ENCODE measurements at places on chromosomes 1 and 21.
A peak's percentile ranks its signal among the peaks of the same experiment; 100 is the strongest.

- DNase-seq: no peak
Measured at GRCh38 chr1:150944856-150945255, 18.7 kb downstream of the SETDB1 start.

GRCh38 chr1:29756901-29757725, 520.8 kb downstream of the PTPRU start:
- no peak for DNase-seq

- no peak for DNase-seq
Measured at GRCh38 chr1:87598429-87598828, 269.7 kb downstream of the LMO4 start.

DNA sequence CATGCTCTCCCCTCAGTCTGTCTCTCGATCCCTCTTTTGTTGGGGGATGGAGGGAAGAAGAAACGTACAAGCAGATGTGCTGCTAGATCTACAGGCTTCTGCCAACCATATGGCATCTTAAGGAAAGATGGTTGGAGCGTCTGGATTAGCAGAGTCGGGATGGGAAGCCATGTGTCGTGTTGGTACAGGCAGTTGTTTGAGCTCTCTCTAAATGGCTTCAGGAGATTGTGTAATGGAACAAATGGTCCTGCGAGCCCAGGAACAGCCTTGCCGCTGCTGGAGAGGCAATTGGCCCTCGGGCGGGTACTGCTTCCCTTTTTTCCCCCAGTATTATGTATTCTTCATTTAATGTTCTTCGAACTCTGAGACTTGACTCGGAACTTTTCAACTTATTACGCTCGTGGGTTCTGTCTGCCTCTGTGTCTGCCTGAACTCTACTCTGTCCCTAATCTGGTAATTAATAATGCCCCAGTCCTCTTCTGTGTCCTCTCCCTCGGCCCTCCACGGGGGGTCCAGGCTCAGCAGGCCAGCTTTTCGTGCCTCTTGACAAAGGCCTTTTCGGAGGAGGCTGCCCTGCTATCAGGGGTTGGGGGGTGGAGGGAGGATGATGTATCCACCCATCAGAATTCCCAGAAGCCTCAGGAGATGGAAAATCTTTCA, 215.3 kb downstream of the SDCCAG8 start:
- no peak for DNase-seq

DNA sequence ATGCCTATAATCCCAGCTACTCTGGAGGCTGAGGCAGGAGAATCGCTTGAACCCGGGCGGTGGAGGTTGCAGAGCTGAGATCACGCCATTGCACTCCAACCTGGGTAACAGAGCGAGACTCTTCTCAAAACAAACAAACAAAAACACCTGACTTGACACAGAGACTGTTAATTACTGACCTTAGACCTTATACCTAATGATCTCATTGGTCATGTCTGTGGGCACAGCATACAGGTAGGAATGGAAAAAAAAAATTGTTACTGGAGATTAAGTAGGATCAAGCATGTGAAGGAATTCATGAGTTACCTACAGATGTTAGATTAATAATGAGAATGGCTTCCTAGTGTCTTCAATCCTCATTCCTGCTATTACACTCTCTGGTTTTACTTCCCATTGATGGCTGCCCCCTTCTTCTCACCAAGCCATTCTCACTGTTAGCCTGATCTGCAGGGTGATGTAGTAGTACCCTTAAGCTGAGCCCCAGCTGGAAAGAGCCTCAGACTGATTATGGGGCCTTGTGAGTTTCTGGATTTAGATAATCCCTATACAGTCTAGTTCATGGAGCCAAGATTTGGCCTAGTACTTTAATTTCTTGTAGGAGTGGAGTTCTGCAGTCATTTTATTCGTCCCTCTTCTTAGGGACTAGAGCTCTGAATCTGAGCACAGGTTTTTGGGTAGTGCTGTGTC, 8.8 kb downstream of the TBCE start:
- no peak for DNase-seq

GRCh38 chr1:7743346-7743745, 27.8 kb upstream of the VAMP3 start:
- no peak for DNase-seq

- DNase-seq: no peak
Measured at GRCh38 chr21:41240040-41240439, 72.1 kb downstream of the BACE2 start.

DNA sequence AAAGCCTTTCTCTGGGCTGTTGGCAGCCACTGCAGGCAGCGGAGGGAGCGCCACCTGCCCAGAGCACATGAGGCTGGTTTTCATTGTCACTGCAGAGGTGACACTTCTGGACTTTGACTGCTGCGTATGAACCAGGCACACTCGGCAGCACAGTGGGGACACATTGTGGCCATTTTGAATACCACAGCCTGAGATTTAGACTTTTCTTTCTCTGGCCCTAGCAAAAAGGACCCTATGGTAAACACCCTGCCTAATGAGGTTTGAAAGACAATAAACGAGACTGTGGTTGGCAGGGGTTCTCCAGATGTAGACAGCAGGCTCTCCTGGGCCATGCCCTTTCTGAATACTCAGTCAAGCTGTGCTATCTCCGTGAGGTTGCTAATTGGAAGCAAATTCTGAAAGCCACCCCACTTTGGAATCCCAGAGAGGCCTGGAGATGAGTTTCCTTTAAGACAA, 12.0 kb upstream of the KCNE2 start:
- peak; percentile 23 for DNase-seq

- peak; percentile 24 for DNase-seq
Measured at GRCh38 chr1:63732666-63733065, 41.2 kb upstream of the ROR1 start.

GRCh38 chr1:40781608-40781971, 2.0 kb upstream of the KCNQ4 start:
- DNase-seq: no peak

DNA sequence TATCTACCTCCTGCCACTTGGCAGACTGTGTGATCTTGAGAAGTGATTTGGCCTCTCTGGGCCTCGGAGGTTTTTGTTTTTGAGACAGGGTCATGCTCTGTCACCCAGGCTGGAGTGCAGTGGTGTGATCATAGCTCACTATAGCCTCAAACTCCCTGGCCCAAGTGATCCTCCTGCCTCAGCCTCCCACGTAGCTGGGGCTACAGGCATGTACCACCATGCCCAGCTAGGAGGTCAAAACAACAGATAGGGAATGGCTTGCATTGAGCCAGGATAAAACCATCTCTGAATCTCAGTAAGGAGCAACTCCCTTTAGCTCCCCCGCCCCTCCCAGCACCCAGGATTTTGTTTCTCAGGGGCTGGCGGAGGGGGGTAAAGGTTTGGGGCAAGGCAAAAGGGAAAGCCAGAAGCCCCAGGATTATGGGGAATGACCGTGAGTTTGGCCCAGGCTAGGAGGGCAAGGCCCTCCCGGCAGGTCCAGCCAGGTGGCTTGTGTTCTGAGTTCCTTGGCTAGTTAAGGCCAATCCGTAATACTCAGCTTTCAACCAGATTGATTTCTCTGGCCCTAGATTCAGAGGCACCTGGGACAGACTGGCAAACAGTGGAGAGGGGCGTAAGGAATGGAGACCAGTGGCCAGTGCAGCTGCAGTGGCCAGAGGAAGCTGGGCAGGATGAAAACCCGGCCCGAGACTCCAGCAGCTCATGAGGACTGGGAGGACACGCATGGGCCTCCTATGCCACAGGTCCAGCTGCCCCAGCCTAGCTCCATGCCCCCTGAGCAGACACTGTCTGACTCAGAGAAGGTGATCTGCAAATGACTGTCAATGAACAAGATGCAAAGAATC, 130.1 kb downstream of the DMRTB1 start:
- DNase-seq: peak; percentile 11

- no peak for DNase-seq
Measured at GRCh38 chr21:45632160-45632559, 11.4 kb upstream of the PCBP3 start.

DNA sequence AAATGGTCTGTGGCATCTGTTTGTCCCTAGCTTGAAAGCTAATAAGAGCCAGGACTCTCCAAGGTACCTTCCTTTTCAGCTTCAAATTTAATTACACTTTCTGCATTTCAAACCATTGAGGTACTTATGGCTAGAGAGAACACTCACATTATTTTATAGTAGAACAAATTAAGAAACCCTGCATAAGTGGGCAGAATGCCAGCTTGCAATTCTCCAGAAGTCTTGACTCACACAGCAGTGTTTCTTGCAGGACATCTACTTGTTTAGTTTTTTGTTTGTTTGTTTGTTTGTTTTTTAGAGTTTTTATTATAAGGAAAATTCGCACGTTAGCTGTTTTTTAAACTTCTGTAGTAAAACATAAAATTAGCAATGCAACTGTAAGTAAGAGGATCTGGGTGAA, 397.2 kb downstream of the NEGR1 start:
- DNase-seq: no peak

DNA sequence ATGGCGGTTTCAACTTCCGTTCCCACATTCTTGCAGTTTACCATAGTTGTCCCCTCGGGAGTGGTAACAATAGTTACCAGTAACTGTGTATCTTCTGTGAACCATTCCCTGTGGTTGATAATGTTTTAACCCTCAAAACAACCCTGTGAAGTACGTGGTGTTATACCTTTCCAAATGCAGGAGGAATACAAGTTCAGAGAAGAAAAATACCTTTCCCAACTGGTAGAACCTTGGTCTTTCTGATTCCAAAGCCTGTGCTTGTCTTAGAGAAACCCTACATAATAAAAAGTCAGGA, 789 bp downstream of the BTF3L4 start:
- DNase-seq: peak; percentile 58

GRCh38 chr21:33685613-33686197, 43.4 kb downstream of the ITSN1 start:
- peak; percentile 85 for DNase-seq

DNA sequence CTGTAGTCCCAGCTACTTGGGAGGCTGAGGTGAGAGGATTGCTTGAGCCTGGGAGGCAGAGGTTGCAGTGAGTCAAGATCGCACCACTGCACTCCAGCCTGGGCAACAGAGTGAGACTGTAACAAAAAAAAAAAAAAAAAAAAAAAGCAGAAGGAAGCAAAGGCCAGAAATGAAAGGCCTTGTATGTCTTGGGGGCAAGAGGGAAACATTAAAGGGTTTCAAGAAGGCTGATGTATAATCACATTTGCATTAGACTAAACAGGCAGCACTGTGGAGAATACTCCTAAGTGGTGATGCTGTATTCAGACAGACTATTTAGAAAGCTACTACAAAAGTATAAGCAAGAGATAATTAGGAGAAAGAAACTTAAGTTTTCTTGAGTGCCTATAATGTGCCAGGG, 10.4 kb downstream of the ANP32E start:
- DNase-seq: no peak

GRCh38 chr21:46029186-46029924, 47.8 kb downstream of the COL6A1 start:
- DNase-seq: no peak

- no peak for DNase-seq
Measured at GRCh38 chr1:54456361-54456760, 50.2 kb upstream of the SSBP3 start.

GRCh38 chr21:36966821-36967768, 626 bp upstream of the HLCS start:
- no peak for DNase-seq

- DNase-seq: no peak
Measured at GRCh38 chr1:93566227-93566626, 115.4 kb downstream of the BCAR3 start.

DNA sequence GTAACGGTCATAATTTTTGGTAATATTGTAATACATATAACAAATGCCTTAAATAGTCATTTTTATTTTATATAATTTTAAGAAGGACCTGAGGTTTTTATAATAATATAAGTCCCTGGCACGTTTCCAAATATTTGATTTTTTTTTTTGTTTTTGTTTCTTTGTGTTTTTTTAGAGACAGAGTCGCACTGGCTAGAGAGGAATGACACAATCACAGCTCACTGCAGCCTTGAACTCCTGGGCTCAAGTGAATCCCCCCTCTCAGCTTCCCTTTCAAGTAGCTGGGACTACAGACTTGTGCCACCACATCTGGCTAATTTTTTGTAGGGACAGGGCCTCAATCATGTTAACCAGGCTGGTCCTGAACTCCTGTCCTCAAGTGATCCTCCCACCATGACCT, 29.7 kb downstream of the ARHGAP29 start:
- no peak for DNase-seq

DNA sequence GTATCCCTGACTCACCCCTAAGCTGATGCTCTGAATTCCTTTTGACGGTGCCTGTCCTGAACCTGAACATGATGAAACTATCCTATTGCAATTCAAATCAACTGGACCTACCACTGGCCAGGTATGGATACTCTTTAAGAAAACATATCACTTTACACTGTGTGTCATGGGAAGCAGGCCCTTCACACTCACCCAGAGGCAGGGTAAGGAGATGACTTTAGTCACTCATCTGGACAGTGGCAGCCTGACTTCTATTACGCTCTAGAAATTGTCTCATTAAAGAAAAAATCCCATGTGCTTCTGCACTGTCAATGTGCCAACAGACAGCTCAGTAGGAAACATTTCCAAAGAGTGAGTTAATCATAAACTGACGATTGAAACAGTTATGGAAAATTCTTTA, 94.3 kb downstream of the VAV3 start:
- DNase-seq: peak; percentile 26

- DNase-seq: peak; percentile 22
Measured at GRCh38 chr1:110148961-110149360, 1.3 kb upstream of the SLC6A17 start.

DNA sequence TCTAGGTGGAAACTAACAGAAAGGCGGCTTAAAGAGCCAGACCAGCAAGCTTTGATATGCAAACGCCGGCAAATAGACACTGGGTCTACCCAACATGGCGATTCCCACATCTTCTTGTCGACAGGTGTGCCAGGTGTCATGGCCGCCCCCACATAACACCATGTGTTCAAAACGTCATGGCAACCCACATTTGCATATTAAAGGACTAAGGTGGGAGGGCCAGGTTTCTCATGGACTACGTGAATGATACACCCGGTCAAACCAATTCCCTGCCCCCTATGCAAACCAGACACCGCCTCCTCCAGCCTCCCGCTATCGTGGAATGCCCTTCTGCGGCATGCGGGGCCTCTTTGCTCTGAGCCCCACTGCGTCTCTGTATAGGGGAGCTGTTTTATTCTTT, 41.3 kb downstream of the ICOSLG start:
- DNase-seq: no peak

DNA sequence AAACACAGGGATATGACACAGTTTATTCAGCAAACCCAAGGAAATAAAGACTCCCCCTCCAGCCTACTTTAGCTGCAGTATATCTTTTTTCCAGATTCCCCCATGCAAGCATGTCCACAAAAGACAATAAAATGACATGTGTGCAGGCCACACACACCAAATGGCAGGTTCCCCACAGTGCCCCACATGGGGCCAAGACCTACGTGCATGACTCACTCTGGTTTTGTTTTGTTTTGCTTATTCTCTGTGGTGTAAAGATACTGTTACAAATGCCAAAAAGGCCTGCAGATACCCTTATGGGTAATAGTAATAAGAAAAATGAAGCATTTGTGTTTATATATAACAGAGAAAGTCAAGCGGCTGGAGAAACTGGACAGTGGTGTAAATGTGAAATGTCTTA, 71.6 kb downstream of the RD3 start:
- DNase-seq: peak; percentile 43

- no peak for DNase-seq
Measured at GRCh38 chr21:14071902-14072734, 138.6 kb downstream of the LIPI start.

GRCh38 chr1:236685917-236686814, at the start of gene ACTN2:
ACTN2 (plus strand) TSS chr1:236686499; CDS start chr1:236686674, 175 bp downstream.
- DNase-seq: peak; percentile 10
